ENCODE measurements at places on chromosomes 1 and 21.

DNA sequence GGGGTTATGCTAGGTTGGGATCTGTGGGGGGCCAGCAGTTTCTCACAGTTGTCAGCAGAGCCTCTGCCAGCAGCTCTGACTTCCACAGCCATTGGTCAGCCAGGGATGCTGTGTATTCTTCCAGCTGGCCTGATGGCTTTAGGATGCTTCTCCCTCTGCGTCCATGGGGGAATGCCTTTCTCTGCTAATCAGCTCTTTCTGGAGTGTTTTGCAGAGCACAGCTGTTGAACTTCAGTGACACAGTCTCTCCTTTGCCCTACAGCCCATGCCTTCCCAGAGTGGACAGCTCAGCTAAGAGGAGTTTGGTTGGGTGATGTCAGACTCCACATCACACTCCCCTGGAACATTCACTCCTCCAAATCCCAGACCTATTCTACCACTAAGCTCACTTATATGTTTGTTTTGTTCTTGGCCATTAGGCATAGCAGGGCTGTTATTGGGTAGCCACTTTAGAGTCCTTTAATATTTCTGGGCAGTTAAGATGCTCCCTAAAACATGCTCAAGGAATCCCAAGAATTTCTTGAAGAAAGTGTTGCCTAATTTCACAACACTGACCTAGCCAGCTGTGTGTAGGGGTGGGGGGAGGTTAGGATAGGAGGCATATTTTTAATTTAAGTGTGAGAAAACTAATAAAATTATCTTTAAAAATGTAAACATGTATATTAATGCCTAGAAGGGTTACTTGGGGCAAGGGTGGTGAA is 75.3 kb upstream of the KIAA0040 start:
- no peak for DNase-seq

- DNase-seq, result no peak
Measured at GRCh38 chr21:46605767-46606426, 1.0 kb upstream of the S100B start.

DNA sequence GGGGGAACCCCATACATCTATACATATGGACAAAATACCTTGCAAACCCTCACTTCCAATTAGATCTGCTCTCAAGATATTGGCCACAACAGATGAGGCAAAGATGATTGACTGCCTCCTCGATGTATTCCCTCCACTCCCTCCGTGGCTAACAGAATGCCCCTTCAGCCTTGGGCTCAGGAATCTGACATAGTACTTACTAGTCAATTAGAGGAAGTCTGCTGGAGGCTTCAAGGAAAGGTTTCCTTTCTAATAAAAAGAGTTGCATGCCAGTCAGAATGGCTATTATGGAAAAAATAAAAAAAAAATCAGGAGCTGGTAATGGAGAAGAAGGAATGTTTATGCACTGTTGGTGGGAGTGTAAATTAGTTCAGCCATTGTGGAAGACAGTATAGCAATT is 90.4 kb upstream of the VAV3 start:
- DNase-seq, result no peak

DNA sequence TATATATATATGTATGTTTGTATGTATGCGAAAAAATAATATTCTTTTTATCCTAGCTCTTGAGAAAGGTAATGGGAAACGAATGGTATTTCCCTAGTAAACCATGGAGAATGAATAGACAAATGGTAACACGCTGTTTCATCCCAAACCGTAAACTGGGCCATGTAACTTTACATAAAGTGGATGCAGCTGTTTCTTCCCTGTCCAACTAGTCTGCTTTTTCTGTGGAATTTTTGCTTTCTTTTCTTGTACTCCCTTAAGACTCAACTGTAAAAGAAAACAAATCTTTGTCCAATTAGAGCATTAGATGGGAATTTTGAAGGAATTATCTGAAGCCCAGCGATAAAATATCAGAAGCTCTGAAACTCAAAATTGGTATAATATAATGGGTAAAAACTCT is 198.1 kb downstream of the NFIA start:
- no peak for DNase-seq

DNA sequence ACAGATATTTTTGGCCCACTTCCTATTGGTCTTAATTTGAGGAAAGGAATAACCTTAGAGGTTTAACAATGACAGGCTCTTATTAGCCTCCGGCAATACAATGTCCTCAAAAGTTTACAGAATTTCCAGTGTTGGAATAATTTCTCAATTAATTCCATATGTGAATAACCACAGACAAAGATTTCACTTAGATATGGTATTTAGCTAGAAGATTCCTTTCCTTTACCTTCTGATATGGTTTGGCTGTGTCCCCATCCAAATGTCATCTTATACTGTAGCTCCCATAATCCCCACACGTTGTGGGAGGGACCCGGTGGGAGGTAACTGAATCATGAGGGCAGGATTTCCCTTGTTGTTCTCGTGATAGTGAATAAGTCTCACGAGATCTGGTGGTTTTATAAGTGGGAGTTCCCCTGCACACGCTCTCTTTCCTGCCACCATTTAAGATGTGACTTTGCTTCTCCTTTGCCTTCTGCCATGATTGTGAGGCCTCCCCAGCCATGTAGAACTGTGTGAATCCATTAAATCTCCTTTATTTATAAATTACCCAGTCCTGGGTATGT is 54.9 kb upstream of the RGS7 start:
- DNase-seq, result peak; percentile 19

- no peak for DNase-seq
Measured at GRCh38 chr1:223331929-223332328, 32.0 kb downstream of the SUSD4 start.

DNA sequence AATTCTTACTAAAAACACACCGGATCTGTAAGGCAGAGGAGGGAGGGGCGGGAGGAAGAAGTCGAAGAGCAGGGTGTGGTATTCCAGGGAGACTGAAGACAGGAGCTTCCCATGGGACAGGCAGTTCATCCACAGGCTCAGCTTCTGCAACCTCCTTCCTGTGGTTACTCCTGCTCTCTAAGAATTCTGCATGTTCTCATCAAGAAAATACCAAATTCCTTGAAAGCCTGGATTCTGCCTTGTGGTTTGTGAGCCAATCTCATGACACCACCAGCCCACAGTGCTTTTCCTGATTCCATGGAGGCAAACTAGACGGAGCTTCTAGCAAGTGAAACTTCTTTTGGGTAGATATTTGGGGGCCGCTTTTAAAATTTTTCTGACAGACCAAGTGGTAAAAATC is 1.1 kb upstream of the ST6GALNAC3 start:
- DNase-seq, result no peak

GRCh38 chr1:157542676-157543075 is 9.6 kb downstream of the FCRL5 start:
- no peak for DNase-seq

DNA sequence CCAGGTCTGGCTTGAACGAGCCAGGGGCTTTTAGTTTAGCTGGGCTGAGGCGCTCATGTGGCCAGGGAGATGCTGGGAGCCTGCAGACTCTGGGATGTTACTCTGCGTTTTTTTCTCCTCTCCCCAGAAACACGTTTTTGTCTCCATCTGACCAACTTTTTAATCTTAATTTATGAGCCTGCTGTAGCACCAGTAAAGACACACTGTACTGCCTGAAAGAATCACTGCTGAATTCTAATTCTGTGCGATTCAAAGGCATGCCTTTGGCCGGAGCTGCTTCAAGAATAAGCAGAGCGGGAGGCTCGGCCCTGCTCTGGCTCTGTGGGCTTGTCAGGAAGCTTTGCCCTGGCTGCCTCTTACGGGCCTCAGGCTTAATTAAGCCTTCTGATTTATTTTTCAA is 129.5 kb downstream of the CAMTA1 start:
- DNase-seq, result no peak

DNA sequence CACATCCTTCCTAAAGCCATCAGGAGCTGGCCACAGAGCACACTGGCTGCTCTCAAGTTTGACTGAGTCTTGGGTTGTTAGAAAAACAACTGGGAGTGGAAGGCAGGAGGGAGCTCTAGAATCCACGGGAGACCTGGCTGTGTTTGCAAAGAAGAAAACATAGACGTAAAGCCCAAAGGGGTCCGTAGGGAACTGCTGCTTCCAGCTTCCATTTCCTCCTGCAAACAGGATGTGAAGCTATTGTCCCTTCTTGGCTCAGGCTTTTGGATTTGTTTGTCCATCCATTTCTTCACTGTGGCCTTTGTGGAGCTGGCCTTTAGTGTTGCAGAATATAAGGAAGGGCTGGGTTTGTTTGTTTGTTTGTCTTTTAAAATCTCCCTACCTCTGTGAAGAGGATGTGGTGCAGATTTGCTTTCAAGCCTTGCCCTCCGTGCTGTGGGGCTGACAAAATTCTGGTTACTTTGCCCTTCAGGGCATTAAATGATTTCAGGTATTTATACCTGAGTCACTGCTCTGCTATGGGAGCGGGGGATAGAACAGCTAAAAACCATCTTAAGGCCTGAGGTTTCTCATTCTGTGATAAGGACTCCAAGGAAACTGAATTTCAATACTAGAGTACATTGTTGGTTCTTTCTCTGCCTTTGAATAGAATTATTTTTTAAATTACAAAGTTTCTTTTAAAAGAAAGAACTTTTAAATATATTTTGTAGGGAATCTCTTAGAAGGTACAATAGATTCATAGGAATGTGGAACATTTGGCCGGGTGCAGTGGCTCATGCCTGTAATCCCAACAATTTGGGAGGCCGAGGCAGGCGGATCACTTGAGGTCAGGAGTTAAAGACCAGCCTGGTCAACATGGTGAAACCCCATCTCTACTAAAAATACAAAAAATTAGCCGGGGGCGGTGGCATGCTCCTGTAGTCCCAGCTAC is 74.3 kb downstream of the MPZL1 start:
- no peak for DNase-seq

DNA sequence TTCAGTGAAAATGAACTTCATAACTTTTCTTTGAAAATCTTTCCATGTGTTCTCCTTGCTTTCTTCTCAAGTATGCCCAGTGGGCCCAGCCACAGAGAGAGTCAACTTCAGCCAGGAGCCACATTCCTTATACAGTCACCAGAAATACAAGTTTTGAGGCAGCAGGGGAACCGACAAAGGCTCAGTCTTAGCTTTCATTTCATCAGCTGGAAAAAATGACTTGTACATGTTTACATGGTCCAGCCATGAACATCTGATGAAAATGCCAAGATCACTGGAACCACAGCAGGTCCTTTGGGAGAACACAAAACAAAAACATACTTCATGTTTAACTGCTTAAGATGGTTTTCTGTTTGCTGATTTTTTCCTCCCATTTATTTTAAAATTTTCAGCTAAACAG is 72.5 kb downstream of the SYDE2 start:
- no peak for DNase-seq

DNA sequence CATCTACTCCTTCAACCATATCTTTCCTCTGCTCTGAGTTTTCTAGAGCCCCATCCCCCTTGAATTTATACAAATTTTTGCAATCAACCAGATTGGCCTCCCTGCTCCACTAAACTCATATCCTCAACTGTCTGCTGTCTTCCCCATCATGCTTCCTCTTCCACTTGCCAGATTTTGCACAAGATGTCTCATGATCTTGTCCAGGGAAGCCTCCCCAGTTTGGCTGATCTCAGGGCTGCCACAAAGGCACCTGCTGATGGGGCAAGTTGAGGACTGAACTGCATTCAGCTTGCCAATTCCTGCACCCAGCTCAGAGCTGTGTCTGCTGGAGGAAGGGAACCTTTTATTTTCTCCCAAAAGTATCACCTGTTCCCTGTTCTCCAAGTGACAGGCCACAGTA is 3.9 kb upstream of the KCNJ9 start:
- DNase-seq, result no peak

DNA sequence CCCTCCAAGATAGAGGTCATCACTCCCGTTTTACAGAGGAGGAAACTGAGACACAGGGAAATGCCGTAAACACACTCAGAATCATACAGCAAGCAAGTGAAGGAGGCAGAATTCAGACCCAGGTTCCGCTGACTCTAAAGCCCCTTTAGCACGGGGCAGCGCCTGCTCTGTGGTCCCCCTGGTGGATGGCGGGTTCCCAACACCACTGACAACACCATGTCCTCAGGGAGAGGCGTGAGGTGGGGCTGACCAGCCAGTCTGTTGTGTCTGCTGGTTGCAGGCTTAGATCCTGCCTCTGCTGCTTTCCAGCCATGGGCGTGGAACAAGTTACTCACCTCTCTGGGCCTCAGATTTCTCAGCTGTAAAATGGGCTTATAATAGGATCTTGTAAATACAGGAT is 617.3 kb downstream of the MATN1 start:
- DNase-seq, result peak; percentile 53

- DNase-seq, result no peak
Measured at GRCh38 chr1:245986404-245987218, 520.5 kb downstream of the SMYD3 start.

DNA sequence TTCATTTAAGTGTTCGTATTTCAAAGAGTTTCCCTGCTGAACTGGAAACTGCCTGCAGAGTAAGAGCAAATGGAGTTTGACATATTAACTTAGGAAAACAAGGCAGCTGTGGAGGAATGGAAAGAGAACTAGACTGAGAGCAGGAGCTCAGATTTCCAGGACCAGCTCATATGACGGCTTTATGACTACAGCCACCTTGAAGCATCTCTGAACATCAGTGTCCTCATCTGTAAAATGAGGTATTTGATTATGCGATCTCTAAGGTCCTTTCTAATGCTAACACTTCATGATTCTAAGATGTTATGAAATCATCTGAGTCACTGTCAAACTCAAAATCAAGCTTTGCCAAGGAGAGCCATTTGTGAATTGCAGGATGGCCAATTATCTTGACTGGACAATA is 112.3 kb downstream of the PRRX1 start:
- DNase-seq, result no peak

- DNase-seq, result peak; percentile 50
Measured at GRCh38 chr1:169368406-169368769, 393 bp downstream of the BLZF1 start.

DNA sequence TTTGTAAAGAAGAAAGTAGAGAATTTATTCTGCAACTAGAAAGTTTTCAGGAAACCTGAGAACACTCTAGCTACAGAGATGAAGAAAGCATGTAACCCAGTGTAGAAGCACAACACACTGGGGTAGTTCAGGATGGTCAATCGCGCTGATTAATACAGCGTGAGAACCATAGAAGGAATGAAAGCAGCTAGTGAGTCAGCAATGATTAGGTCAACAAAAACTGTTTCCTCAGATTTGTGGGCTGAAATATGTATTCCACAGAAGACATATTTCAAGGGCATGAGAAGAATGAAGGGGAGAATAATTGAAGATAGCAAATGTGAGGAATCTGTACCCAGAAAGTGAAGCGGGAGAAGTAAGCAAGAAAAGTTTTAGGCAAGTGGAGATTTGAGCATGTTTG is 97.8 kb upstream of the ADGRL2 start:
- DNase-seq, result no peak

- no peak for DNase-seq
Measured at GRCh38 chr1:66033781-66034180, 241.1 kb downstream of the PDE4B start.

GRCh38 chr1:9059891-9060744 is 9.3 kb downstream of the SLC2A5 start:
- peak; percentile 44 for DNase-seq

DNA sequence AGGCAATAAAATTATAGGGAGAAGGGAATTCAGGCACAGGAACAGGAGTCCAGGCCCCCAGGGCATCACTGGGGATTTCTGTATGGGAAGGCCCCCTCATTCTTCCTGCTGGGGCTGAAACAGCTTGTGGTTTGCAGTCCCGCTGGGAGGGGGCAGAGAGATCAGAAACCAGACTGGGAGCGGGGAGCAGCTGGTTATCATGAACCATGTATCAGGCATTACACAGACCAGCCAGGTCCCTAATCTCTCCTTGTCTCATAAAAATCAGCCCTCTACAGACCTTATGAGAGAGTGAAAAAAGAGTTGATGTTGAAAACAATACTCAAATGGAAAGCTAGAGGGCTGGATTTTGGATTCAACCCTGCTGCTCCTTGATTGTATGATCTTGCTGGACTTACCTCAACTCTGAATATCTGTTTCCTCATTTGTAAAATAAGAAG is 93.4 kb upstream of the F3 start:
- DNase-seq, result no peak
